ENCODE measurements at places on chromosomes 11 and 22. TPM values are rescaled to one million over a fixed set of nuclear protein-coding genes. Genes with fewer than 3 reads are reported as not detected.

DNA sequence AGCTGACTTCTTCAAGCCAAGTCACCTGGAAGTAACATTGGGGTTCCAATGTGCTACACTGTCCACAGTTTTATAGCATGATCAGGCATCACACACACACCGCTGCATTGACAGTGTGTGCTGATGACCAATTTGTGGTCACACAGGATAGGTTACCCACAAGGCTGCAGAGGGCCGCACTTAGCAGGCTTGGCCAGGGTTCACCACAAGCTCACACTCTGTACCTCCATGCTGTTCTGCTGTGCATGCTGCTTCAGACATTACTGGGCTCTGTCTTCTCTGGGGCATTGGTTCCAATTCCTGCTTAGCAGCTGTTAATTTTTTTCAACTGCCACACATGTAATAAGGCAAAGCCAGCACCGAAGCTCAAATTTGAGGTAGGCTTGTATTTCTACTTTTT, 11.0 kb upstream of the NRIP3 start:
- DNase-seq = no peak

DNA sequence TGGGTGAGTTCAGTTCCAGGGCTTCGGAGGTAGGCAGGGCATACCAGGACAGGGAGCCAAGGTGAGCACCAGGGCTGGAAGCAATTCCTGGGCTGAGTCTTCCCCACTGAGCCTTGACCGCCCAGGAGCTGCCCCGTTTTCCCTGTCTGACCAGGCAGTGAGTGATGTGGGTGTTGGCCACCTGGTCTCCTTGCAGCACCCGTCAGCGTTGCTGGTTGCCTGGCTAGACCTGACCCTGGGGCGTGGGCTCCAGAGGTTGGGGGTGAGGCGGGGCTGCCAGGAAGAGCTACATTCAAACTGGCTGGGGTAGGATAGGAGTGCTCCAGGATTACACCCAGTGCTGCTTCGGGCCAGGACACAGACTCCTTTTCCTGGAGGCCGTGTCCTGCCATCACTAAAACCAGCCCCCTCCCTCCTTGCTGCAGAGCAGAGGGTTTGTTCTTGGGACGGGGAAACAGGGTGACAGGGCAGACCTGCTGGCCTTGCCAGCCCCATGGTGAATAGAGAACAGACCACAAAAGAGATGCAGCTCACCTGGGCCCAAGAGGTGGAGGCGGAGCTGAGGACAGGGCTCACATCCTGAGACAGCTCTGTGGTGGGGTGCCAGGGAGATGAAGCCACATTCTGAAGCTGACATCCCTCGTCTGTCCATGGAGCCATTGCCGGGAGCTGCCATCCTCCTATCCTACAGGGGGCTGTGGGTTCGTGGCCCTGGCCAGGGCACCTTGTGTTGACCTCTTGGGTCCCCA, 14.2 kb downstream of the INCENP start:
- DNase-seq = no peak

MS4A2 gene
- not detected for total RNA-seq

- DNase-seq = no peak
Measured at GRCh38 chr11:70103256-70103975, 25.3 kb downstream of the ANO1 start.

DNA sequence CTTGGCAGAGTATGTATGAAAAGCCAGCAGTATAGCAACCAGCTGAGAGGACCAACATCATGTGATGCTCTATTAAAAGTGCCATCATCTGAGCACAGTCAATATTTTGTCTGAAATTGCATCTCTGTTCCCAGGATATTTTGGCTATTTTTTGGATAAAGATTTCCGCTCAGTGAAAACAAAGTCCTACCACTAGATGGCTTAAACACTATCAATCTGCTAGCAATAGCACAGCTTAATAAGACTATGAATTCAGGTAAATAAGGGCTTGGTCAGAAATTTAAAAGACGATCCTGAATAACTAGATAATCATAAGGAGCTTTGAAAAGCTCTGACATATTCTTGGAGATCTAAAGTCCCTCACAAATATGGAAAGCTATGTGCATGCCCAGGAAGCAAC, 74.4 kb downstream of the MS4A13 start:
- no peak for DNase-seq

DNA sequence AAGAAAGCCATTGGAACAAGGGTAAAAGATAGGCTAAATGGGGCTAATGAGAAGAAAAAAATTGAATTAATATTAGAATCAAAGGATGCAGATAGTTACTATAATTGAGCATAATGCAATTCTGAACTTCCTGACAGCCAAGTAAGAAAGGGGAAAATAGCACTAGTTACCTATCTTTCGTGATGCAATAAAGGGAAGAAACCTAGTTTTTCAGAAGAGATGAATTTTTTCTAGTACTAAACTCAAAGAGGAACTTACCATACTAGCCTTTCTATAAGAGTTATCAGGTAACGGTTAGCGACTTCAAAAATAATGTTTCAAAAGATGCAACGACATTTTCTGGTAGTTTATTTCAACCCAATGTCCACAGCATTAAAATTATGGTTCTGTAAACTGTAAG, 8.8 kb upstream of the WT1 start:
- DNase-seq = no peak

DNA sequence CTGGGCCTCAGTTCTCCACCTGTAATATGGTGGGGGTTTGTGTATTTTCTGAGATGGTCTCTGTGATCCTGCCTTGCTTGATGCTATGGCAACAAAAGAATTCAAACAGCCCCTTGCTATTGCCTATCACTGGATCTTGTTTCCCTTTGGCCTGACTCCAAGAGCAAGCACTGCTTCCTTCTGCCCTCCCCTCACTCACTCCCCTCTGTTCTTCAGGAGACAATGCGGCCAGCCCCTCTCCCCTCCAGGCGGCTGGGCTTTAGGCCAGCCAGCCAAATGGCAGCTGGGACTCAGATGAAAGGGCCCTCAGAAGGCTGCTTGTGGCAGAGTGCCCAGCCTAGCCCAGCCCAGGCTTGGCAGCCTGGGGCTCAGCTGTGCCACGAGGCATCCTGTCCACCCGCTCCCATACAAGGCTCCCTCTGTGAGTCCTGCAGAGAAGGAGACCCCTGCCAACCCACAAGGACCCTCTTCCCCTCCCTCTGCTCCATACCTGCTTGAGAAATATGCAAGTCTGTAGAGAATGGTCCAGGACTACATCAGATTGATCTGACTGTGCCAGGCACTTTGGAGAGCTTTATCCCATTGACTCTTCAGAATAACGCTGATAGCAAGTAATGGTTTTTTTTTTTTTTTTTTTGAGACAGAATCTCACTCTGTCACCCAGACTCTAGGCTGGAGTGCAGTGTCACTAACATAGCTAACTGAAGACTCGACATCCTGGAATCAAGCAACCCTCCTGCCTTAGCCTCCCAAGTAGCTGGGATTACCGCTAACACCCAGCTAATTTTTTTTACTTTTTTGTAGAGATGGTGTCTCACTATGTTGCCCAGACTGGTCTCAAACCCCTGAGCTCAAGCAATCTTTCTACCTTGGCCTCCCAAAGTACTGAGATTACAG, 7.6 kb upstream of the KCTD14 start:
- no peak for DNase-seq

DNA sequence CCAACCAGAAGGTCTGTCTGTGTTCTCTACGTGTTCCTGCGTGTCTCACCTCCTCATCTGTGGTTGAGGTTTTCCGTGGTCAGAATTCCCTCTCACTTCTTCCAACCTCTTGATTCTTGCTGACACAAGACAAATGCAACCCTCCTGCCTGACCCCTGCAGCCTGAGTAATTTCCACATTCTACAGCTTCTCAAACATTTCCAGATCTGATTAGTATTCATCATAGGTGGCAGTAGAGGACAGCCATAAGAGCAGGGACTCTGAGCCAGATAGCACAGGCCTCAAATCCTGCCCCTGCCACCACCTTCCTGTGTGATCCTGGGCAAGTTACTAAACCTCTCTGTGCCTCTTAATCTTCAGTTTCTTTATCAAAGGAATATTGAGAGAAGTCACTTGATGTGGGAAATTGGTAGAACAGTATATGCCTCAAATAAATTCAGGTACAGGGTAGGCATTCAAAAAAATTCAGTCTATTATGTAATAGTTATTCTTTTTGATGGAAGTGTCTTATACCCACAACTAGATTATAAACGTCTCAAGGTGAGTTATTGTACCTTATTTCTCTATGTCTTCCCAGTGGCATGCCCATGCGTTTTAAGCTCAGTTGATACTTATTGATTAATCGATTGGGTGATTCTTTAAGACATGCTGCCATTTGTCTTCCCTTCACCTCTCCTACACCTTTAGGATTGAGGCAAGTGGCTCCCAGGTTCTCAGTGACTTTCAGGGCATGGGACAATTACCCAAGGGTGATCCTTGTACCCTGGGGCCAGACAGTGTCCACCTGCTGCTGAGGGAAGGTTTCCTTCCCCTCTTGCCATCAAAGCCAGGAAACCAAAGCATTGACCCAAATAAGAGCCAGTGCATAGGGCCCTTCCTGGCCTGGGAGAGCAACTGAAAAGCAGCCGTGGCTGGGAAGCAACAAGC, 19.6 kb downstream of the POU2AF1 start:
- no peak for DNase-seq

GRCh38 chr22:19875061-19875530, 20.4 kb upstream of the GNB1L start:
- DNase-seq = no peak

DNA sequence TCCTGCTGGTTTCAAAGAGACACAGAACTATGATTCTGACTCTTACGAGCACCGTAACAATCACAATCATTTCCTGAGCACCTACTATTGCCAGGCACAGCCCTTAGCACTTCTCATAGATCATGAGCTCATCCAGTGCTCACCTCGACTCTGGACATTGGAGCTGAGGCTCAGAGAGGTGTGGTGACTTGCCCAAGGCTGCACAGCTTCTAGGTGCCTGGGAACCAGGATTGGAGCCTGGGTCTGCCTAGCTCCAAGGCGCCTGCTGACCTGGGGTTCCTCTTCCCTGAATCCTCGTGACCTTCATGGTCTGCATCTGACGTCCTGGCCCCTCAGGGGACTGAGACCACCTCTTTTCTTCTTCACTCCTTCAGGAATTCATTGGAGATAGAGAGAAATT, 50.6 kb upstream of the CRYBB3 start:
- no peak for DNase-seq

GRCh38 chr11:122441666-122442035, 213.9 kb upstream of the UBASH3B start:
- no peak for DNase-seq

GRCh38 chr11:44310206-44310462, 195 bp upstream of the ALX4 start:
- no peak for DNase-seq

DNA sequence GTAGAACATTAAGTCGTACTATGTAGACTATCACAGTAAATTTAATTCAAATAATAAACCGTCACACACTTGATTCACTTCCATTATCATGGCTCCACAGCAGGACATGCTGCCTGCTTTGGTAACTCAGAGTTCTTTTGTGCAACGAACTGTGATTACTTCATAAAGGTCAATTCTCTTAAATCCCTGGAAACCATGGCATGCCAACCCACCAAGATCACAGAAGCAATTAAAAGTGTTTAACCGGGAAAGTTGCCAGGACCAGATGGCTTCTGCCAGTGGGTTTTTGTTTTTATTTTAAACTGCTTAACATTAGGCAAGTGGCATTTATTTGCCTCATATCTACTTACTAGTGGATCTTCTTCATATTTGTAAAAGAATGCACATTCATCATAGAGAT, 1162.1 kb downstream of the DLG2 start:
- DNase-seq = no peak

- no peak for DNase-seq
Measured at GRCh38 chr22:39893526-39893925, at the start of gene ENTHD1. Gene ENTHD1 (minus strand): TSS chr22:39893760. CDS start chr22:39887748, 6,012 bp downstream.

ACTN3 gene
- total RNA-seq = 0.13 TPM

DNA sequence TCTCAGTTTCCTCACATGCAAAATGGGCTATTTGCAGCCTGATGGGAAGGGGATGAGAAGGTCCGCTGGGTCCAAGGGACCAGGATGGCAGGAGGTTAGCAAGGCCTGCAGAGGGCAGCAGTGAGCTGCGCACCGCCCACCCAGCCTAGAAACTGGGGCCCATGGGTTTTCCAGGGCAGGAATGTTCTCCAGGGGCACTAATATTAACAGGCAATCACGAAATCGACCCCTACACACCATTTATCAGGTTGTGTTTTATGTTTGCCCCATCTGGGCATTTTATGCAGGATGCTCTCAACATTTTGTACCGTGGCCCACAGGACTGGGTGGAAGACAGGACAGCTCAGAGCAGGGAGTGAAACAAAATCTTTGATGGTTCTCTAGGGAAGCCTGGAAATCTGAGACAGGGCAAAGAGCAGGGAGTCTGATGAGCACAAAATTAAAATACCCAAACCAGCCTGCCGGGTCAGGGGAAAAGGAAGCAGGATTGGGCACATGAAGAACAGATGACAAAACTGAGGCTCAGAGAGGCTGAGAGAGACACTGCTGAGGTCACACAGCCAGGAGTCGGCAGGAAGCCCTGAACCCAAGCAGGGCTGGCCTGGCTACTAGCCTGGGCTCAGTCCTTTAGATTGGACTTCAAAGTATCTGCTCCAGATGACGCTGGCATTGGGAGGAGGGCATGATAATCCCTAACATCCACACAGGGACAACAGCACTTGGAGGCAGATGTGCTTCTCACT, 1.6 kb upstream of the BCR start:
- DNase-seq = peak; percentile 28

DNA sequence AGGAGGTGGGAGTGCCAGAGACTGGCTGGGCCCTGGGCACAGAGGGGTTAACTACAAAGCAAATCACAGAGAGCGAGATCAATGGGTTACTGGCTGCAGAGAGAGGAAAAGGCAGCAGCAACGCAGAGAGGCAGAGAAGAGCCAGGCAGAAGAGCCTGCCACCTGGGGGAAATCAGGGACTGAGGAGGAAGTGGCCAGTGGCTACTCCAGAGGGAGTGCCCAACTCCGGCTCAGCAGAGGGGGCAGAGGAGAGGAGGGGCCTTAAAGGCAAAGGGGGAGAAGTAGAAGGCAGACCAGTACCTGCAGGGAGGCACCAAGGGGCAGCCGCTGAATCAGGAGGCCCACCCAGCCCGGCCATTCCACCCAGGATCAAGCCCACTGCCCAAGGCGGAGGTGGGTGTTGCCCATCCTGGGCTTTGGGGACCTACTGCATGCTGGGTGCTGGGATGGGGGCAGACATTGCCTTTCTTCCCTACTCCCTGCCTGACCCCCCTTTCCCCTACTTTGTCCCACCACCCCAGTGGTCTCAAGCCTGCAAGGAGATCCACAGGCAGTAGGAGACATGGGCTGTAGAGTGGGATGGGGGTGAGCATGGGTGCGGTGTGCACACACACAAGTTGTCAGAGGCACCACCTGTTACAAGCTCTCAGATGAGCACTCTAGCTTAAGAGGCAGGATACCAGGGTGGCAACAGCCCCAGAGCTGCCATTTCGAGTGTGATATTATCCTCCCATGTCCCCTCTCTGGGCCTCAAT, 926 bp upstream of the GALR3 start:
- DNase-seq = no peak

MS4A8 gene
- total RNA-seq = not detected

OR2D2 gene
- 0.49 TPM for total RNA-seq

GRCh38 chr11:10324474-10324873, 19.6 kb downstream of the ADM start:
- DNase-seq = no peak

Measured in Panc1 (cell line).